ENCODE measurements at places on chromosomes 7 and 10.

DNA sequence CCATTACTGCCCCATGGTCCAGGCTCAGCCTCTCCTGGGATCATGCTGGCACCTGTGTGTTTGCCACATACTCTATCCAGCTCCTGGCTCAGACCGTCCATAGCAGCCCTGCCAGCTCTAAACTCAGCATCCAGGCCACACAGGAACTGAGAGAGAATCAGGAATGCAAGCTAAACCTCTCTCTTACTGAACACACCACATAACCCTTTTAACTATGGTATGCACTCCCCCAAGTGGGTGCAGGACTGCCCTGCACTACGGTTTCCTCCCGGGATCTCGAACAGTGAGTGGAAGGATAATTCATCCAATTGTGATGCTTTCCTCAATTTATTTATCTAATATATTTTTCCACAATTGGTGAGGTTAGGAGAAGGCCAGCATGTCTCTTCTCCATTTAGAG lies 17.1 kb upstream of the ZNF800 start:
- DNase-seq = no peak

- no peak for DNase-seq
Observed at GRCh38 chr7:35366167-35367155, 112.6 kb upstream of the TBX20 start.

DNA sequence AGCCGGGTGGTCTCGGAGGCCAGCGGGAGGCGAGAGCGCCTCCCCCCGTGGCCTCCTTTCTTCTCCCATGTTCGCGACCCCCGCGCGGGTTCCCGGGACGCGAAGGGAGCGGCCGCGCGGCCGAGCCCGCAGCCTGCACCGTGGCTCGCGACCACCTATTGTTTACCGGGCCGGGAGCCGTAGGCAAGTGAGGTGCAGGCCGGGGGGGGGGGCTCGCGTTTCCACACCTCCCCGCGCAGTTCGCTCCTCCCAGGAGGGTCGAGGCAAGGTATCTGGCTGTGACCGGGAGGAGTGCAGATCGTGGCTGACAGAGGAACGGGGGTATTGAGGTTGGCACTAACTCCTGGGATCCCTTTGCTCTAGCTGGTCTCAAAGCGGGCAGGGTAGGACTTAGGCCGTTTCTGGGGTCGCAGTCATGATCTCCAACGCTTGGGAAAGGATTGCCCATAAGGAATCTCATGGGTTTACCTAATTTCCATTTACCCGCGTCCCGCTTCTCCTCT lies 734 bp downstream of the PTPN12 start:
- no peak for DNase-seq

DNA sequence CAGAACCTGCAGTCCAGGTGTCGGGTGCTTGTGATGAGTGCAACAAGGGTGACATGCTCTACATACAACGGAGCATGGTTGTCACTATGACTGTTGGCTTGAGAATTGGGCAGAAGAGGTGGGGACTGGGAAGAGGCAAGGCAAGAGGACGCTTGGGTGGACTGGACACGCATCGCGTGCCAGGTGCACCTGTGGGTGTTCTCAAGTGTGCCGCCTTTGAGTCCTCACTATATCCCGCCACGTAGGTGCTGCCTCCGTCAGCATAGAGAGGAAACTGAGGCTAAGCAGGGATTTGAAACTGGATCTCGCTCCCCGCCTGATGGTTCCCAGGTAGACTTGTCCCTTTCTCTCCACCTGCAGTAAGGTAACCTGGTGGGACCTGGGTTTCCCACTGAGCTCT lies 27.2 kb downstream of the CDH23 start:
- no peak for DNase-seq

- DNase-seq = no peak
Observed at GRCh38 chr10:96310321-96310669, 6.1 kb downstream of the DNTT start.

DNA sequence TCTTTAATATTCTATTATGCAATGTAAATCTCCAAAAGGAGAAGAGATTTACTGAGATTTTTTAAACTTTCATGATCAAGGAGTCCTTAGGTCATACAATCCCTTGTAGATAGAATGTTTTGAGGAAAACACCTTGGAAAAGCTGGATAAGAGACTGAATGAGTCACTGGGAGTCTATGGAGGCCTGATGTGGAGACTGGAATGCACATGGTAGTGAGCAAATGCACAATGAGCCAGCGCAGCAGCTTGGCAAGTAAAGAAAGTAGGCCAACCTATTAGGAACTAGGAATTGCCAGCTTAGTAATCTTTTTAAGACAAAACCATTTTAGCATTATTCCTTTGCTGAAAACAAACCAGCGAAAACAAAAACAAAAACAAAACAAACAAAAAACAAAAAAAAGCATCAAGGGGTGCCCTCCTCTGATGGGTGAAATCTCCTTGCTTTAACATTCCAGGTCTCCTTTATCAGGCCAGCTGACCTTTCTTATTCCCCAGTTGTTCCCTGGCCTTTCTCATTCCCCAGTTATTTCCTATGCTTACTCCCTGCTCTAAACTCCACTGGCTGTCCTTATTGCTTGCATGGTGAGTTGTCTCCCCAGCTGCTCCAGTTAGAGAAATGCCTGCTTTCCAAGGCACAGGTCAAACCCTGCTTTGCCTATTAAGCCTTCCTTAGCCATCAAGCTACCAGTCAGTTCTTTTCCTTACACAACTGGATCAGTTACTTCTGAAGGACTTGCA lies 135.8 kb downstream of the PLCE1 start:
- no peak for DNase-seq

- DNase-seq = no peak
Observed at GRCh38 chr10:131703941-131704340, 196.9 kb upstream of the PPP2R2D start.
